Activated CD8-positive, alpha-beta T cell treated with anti-CD3 and anti-CD28 coated beads, Interleukin-2, amount 10 ng/mL, durations not matched to agents 7 days and 5 days (primary cell): ENCODE measurements at places on chromosomes 7 and 10.

- DNase-seq, result no peak
These were observed 28.1 kb upstream of the PTN start for GRCh38 chr7:137371616-137372015.

DNA sequence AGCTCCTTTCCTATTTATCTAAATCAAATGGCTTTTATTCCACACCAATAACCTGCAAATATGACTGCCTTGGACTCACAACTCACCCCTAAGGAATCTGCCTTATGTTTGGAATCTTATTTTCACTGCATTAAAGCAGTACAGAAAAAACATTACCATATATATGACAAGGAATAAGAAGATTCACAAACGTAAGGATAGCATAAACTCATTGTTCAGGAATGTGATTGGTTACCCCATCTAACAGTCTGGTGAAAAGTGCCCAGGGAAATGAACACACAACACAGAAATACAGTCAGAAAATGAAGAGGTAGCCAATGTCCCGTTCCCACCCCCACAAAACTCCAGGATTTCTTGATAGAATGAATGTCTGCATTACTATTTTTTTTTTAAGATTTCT is 2.0 kb downstream of the PPP3CB start:
- no peak for DNase-seq

GRCh38 chr10:124124123-124124768 is 30.8 kb upstream of the CHST15 start:
- no peak for DNase-seq

DNA sequence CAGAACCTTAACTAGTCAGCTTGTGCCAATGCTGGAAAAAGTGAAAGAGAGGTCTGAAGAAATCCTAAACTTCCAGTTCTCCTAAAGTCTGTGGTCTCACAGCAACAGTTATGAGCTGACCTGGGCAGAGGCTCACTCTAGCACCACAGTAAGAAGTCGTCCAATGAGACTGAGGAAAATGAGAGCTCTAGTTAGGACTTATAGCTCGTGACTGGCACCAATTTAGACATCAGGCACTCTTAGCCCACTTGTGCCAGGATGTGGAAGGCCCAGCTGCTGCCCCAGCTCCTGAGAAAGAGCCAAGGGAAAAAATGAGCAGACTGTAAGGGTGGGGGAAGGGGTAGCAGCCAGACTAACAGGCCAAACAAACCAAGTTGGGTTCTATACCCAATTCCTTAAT is 7.6 kb downstream of the MMS19 start:
- DNase-seq, result no peak

DNA sequence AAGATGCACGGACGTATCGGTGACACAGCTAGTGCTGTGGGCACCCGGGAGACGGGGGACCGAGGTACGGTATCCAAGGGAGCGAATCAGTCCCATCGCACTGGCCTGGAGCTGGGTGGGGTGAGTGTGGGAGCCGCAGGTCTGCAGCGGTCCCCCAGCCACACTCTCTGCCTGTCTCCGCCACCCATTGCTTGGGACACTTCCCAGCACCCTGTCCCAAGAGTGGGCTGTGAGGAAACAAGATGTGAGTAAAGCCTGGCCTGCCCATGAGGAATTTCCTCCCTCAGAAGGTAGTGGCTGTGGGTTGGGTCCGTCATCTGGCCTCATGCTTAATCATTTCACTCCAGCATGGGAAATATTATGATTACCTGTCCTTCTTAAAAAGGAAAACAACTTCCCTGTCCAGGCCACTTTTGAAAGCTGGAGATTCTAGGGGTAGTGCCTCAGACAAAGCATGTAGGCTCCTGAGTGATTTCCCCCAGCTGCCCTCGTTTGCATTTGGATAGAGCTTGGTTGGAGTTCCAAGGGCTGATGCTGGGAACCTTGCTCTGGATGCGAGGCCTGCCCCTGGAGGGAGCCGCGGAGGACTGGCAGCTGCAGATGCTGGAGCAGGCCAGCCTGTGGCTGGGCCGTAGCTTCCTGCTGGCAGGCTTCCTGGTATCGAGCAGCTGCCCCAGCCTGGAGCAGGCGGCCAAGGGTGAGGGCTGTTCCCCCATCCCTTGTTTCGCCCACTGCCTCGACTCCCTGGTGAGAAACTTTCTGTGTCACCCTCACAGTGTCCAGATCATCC is 6.2 kb upstream of the ACTR3C start:
- no peak for DNase-seq

- no peak for DNase-seq
These were observed 9.6 kb upstream of the PYROXD2 start for GRCh38 chr10:98424295-98425254.

- DNase-seq, result no peak
These were observed 1.8 kb downstream of the SLC12A9 start for GRCh38 chr7:100854146-100854895.

GRCh38 chr10:122844146-122844545 is 1.5 kb downstream of the CUZD1 start:
- DNase-seq, result no peak

- no peak for DNase-seq
These were observed 23.0 kb downstream of the GSDME start for GRCh38 chr7:24734306-24734705.

DNA sequence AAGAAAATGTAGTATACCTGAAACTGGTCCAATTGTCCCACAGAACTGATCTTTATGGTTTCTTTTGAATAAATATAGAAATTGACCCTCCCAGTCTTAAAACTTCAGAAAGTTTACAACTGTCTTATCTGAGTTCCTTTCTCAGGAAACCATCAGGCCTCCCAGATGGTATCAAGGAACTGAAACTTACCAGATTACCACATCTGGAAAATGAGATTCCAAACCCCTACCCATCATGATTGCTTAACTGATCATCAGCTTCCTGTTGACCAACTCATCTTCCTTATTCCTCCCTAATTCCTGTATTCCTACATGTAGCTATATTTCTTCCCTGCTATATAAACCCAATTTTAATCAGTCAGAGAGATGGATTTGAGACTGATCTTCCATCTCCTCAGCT is 5.5 kb downstream of the VWDE start:
- DNase-seq, result no peak

DNA sequence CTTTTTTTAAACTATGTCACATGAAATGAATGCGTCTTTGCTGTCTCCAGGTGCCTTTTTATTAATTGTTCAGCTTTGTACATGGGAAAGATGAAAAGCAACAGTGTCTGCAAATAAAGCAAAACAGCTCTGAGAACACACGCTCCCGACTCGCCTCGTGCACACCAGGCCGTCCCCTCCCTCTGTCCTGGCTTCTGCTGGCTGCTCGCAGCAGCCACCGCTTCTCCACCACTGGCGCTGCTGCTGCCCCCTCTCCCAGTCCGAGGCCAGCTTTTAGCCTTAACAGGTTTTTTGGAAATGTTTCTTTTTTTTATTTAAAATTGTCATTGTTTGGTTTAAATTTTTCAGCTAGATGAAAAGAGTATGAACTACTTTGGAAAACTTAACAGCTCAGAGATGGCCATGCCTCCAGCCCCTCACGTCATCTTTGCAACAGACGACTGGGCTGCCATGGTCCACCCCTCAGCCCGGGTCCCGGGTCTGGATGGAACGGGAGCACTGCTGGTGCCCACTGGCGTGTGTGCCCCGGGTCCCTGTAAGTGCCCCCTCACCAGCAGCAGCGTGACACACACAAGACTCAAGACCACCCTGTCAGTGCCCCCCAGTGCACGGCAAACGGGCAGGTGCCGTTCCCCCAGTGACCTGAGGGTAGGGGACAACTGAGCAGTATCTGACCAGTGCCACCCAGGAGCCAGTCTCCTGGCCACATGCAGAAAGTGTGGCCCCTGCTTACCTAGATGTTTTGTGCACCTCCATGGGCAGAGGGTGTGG is 415.6 kb upstream of the FOXK1 start:
- DNase-seq, result no peak

DNA sequence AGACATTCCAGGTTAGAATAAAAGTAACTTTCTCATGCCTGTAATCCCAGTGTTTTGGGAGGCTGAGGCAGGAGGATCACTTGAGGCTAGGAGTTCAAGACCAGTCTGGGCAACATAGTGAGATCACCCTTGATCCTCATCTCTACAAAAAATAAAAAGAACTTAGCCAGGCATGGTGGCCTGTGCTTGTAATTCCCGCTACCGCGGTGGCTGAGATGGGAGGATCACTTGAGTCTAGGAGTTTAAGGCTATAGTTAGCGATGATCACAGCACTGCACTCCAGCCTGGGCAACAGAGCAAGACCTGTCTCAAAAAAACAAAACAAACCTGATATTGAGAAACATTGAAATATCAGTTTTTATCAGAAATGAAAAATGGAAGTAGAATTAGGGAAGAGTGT is 4.6 kb downstream of the TET1 start:
- no peak for DNase-seq

DNA sequence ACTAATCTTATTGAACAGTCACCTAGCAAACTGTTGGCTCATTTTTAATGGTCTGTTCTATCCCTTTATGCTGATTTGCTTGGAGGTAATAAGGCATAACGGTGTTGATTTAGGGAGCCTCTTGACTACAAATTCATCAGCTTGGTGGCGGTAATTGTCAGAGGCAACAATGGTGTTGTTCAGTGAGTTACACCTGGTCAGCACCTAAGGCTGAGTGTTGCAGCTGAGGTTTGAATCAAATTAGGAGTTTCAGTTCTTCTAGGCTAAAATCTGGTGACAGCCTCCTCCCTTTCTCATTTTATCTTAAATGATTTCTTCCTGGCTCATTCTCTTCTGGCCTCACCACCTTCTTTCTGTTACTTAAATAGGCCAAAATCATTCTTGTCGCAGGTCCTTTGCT is 42.3 kb upstream of the SP8 start:
- DNase-seq, result no peak

DNA sequence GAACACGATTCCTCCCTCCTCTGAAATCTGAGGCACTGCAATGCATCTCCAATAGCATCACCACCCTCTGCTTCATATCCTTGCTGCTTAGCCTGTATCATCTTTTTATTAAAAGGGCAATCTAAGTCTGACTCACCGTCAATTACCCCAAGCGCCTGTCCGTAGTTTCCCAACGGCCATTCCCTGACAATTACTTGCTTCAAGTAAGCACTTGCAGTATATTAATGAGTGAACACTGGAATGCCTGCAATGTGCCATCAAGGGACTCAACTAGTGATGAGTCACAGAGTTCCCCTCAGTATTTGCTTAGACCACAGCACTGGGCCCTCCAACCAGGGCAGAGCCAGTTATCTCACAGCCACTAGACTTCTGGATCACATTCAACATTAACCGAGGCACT is 19.5 kb upstream of the PPP1R3C start:
- no peak for DNase-seq

DNA sequence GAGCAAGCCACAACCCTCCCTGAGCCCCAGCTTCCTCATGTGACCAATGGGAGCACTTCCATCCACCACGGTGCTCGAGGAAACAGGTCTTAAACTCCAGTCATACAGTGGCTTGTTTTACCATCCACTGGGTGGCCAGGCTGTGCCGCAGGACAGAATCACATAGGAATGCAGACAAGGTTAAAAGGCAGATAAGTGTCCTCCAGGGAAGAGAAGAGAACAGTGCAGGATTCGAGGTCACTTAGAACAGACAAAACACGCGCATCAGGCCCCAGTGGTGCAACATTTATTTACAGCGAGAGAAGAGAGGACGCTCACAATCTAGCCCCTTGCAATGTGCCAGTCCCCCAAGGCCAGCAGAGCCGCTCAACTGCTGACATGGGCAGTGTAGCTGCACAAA is 92.8 kb downstream of the TMEM130 start:
- no peak for DNase-seq

GRCh38 chr7:141264511-141264910 is 190.6 kb downstream of the TMEM178B start:
- no peak for DNase-seq

DNA sequence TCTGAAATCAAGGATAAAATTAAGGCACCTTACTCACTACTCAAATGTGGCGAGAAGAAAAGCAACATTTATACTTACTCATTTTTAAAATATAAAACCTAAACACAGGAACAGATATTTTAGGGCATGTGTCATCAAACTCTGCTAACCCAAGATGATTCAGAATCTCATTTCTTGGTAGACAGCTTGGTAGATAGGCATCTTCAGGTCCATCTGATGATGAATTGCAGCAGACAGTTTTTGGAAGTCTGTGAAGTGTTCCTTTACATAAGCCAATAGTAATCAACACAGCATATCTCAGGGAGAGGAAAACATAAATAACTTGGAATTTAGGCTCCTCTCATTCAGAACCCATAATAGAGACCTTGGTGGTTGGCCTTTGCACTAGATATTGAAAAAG is 3.4 kb downstream of the HIPK2 start:
- DNase-seq, result no peak

DNA sequence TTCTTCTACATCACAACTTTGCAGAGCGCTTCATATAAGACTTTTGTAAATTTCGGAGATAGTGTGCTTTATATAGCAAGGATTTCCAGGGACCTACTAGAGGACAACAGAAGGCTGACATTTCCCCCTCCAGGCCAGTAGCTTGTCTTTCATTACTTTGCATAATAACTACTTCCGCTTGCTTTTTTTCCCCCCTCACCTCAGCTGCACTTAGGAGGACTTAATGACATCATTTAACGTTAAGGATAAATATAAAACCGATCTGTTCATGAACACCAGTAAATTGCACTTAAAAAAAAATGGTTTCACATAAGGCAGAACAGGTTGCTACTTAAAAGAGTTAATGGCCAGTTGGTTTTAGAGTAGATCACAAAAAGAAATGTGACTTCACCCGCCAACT is 172.3 kb downstream of the AUTS2 start:
- no peak for DNase-seq

GRCh38 chr7:1646957-1647891 is 22.9 kb upstream of the ELFN1 start:
- DNase-seq, result no peak

GRCh38 chr7:6644728-6645127 is 7.6 kb downstream of the ZNF316 start:
- no peak for DNase-seq

DNA sequence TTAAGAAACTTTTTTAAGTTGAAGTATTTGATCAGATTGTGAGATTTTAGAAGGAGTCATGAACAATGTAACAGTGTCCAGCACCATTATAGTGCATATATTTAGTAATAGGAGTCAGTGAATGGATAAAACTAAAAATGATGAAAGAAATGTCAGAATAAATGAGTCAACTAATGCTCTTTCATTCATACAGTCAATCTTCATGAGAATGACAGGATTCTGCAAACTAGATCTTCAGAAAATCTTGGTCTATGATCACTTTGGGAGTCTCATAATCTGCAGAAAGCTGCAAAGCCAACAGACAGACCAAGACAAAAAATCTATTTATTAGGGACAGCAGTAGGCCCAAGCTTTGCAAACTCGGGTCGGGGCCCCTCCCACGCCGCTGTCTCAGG is 710 bp downstream of the RNLS start:
- no peak for DNase-seq

- DNase-seq, result no peak
These were observed 161.9 kb upstream of the PTER start for GRCh38 chr10:16274911-16275310.

GRCh38 chr7:975702-976473 is 539 bp upstream of the COX19 start:
- no peak for DNase-seq

GRCh38 chr7:82595176-82595575 is 151.6 kb upstream of the CACNA2D1 start:
- DNase-seq, result no peak

DNA sequence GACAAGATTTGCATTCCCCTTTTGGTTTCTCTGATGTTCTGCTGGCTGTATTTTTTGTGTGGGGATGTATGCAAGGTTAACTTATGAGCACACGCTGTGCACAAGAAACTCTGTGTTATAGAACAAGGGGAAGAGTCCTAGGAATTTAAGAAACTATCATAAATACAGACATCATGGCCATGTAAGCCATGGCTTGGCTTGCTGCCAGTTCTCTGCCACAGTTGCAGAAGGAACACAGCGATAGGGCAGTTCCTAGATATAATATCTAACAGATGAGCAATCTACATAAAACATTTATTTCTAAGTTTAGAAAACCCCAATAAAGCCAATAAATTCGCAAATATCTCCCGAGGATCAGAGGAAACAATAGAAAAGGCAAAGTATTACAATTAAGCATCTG is 153.3 kb downstream of the LRRTM3 start:
- DNase-seq, result no peak
